Mucosa of descending colon (tissue), 3 donors: ENCODE measurements at places on chromosomes 16 and 17. TPM values are rescaled to one million over a fixed set of nuclear protein-coding genes. Genes with fewer than 3 reads are reported as not detected.

CMTM1 gene
- 3.1 TPM for total RNA-seq

TSNAXIP1 gene
- 2.0 TPM for total RNA-seq

GJC1 gene
- 140 TPM for total RNA-seq

CCL23 gene
- total RNA-seq = 3.3 TPM

KRTAP4-6 gene
- total RNA-seq = not detected

RHBDL1 gene
- 3.4 TPM for total RNA-seq

SLC4A1 gene
- not detected for total RNA-seq

TEX14 gene
- not detected for total RNA-seq

PTX4 gene
- not detected for total RNA-seq

THRA gene
- 60.0 TPM for total RNA-seq

SLC52A1 gene
- total RNA-seq = 3.0 TPM

GNG13 gene
- total RNA-seq = not detected

SMCR8 gene
- total RNA-seq = 24.1 TPM

KCNH4 gene
- not detected for total RNA-seq

VASN gene
- 5.1 TPM for total RNA-seq

KDM8 gene
- 12.9 TPM for total RNA-seq

HLF gene
- total RNA-seq = 34.9 TPM

CTRB2 gene
- total RNA-seq = not detected

HOXB8 gene
- 5.6 TPM for total RNA-seq

SHPK gene
- total RNA-seq = 27.8 TPM
